Cardiac muscle cell (in vitro differentiated cells and primary cell): ENCODE measurements at places on chromosomes 3 and 15.

GRCh38 chr3:97952280-97952679 is 20.0 kb downstream of the RIOX2 start:
- H3K27ac ChIP-seq: no peak overlapping the region
- no peaks in the 10 kb centered on the region for H3K4me1 ChIP-seq
- no peaks in the 10 kb centered on the region for H3K27me3 ChIP-seq

- no peak overlapping the region for H3K4me3 ChIP-seq
- H3K27ac ChIP-seq: no peak overlapping the region
- peak; percentile 50 for DNase-seq
- H3K4me1 ChIP-seq: peaks cover 7% of the 10 kb centered on the region
- H3K27me3 ChIP-seq: no peaks in the 10 kb centered on the region
These were observed 114.3 kb upstream of the CACNA2D3 start for GRCh38 chr3:54008099-54008498.

DNA sequence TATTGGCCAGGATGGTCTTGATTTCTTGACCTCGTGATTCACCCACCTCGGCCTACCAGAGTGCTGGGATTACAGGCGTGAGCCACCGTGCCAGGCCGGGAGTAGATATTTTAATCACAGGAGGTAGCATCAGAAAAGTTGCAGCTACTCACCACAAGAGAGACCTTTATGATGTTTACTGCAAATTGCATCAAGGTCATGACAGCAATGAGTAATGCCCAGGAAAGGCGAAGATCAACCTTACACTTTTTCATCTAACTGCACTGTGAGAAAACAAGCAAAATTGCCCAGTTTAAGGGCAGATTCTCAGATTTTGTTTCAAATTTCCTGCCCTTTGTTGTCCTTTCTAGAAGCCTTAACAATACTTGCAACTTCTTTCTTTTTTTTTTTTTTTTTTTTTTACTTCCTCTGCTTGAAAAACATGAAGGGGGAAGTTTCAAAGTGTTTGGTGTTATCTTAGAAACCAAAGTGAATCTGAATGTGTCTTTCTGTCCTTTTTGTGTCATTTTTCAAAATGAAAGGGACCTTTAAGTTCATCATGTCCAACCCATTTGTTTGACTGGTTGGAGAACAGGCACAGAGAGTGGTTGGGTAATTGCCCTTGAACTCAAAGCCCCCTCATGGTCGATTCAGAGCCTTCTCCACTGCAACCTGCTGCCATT is 25.0 kb downstream of the TGFBR2 start:
- H3K4me1 ChIP-seq: peaks cover 12% of the 10 kb centered on the region
- H3K27me3 ChIP-seq: no peaks in the 10 kb centered on the region
- no peak overlapping the region for H3K27ac ChIP-seq

DNA sequence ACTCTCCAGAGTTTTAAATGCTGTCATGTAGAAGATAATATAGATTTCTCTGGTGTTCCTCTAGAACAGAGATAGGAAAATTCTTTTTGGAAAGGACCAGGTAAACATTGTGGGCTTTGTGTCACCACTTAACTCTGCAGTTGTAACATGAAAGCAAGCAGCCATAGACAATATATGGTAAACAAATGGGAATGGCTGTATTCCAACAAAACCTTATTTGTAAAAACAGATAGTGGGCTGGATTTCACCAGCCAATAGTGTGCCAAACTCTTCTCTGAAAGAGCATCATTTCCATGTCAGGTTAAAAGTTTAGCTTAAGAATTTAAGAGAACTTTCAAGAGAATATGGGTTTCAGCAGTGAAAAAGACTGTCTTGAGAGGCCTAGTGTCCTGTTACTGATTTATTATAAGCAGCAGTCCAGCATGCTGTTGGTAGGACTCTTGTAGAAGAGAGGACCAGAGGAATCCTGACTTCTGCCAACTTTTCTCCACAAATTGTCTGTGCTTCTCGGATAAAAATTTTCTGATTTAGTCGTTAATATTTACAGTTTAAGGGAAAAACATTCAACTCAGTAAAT is 107.7 kb downstream of the TCF12 start:
- no peak for DNase-seq
- H3K4me1 ChIP-seq: peaks cover 16% of the 10 kb centered on the region
- H3K36me3 ChIP-seq: no peaks in the 10 kb centered on the region

- no peaks in the 10 kb centered on the region for H3K27me3 ChIP-seq
- H3K4me1 ChIP-seq: no peaks in the 10 kb centered on the region
- peak; percentile 81 for DNase-seq
- H3K27ac ChIP-seq: no peak overlapping the region
- no peaks in the 10 kb centered on the region for H3K36me3 ChIP-seq
- H3K4me3 ChIP-seq: no peak overlapping the region
These were observed 18.9 kb downstream of the EFCAB12 start for GRCh38 chr3:129409541-129409940.

DNA sequence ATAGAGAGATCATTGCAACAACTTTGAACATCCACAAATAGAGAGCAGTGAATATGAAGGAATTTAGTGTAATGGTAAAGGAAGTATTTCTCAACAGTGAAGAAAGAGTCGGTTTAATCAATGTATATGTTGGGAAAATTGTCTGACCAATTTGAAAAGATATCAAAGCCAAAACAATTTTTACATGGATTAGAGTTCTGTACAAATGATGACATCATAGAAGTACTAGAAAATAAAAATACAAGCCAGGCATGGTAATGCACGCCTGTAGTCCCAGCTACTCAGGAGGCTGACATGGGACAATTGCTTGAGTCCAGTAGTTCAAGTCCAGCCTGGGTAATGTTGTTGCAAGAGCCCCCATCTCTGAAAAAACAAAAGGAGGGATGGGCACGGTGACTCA is 26.0 kb upstream of the TMEM42 start:
- no peak overlapping the region for H3K4me3 ChIP-seq
- no peak for DNase-seq
- H3K27ac ChIP-seq: no peak overlapping the region
- H3K36me3 ChIP-seq: no peaks in the 10 kb centered on the region

GRCh38 chr15:96535148-96535547 is 204.6 kb downstream of the NR2F2 start:
- H3K36me3 ChIP-seq: no peaks in the 10 kb centered on the region
- no peaks in the 10 kb centered on the region for H3K4me1 ChIP-seq
- no peak for DNase-seq
- no peak overlapping the region for H3K4me3 ChIP-seq
- no peak overlapping the region for H3K27ac ChIP-seq

GRCh38 chr3:126434264-126434590 is 39.5 kb downstream of the CFAP100 start:
- H3K27ac ChIP-seq: no peak overlapping the region
- peaks cover 16% of the 10 kb centered on the region for H3K36me3 ChIP-seq
- no peak overlapping the region for H3K4me3 ChIP-seq
- no peaks in the 10 kb centered on the region for H3K4me1 ChIP-seq
- DNase-seq: no peak

DNA sequence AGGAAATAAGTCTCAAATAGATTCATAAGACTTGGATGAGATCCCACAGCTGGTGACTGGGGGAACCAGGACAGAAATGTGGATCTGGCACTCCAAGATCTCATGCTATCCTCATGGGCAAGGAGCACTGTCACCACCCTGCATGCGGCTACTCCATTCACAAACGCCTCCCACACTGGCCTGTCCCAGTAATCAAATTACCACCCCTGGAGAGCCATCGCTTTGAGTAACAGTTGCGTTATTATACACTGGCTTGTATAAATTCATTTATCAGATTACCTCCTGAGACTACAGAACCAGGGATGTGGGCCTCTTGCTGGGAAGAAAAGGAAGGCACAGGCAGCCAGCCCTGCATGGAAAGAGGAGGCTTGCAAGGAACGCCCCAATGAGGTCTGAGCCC is 27.9 kb upstream of the SLC25A36 start:
- H3K4me1 ChIP-seq: no peaks in the 10 kb centered on the region
- H3K4me3 ChIP-seq: no peak overlapping the region
- no peaks in the 10 kb centered on the region for H3K27me3 ChIP-seq
- no peak overlapping the region for H3K27ac ChIP-seq
- H3K36me3 ChIP-seq: no peaks in the 10 kb centered on the region
- DNase-seq: no peak

GRCh38 chr3:8443829-8444791 is 57.5 kb upstream of the LMCD1 start:
- no peak overlapping the region for H3K4me3 ChIP-seq
- H3K27ac ChIP-seq: peak overlapping the region; percentile 73
- no peaks in the 10 kb centered on the region for H3K36me3 ChIP-seq
- H3K27me3 ChIP-seq: no peaks in the 10 kb centered on the region
- peaks cover 23% of the 10 kb centered on the region for H3K4me1 ChIP-seq

- H3K27me3 ChIP-seq: no peaks in the 10 kb centered on the region
- no peak overlapping the region for H3K4me3 ChIP-seq
- H3K36me3 ChIP-seq: no peaks in the 10 kb centered on the region
- H3K27ac ChIP-seq: no peak overlapping the region
These were observed 112.7 kb downstream of the NFKBIZ start for GRCh38 chr3:101962055-101962454.
